ENCODE measurements at places on chromosomes 12 and 14. TPM values are rescaled to one million over a fixed set of nuclear protein-coding genes. Genes with fewer than 3 reads are reported as not detected.

PPFIBP1 gene
- 86.7 TPM for total RNA-seq

OAS3 gene
- total RNA-seq = 14.8 TPM

CACNA2D4 gene
- total RNA-seq = 35.2 TPM

NFKBIA gene
- total RNA-seq = 42.9 TPM

RERG gene
- total RNA-seq = not detected

COPZ1 gene
- total RNA-seq = 83.5 TPM

INHBE gene
- total RNA-seq = 1.4 TPM

MUCL1 gene
- not detected for total RNA-seq

VAMP1 gene
- 5.5 TPM for total RNA-seq

PLXNC1 gene
- total RNA-seq = 0.66 TPM

TMEM121 gene
- total RNA-seq = 3.5 TPM

TMEM229B gene
- total RNA-seq = 5.8 TPM

TEX52 gene
- not detected for total RNA-seq

NOXRED1 gene
- total RNA-seq = not detected

MSI1 gene
- 0.40 TPM for total RNA-seq

MLEC gene
- 98.3 TPM for total RNA-seq

GSG1 gene
- not detected for total RNA-seq

Measured in HT1080 (cell line).